ENCODE measurements at places on chromosomes 1 and 21. TPM values are rescaled to one million over a fixed set of nuclear protein-coding genes. Genes with fewer than 3 reads are reported as not detected.

DNA sequence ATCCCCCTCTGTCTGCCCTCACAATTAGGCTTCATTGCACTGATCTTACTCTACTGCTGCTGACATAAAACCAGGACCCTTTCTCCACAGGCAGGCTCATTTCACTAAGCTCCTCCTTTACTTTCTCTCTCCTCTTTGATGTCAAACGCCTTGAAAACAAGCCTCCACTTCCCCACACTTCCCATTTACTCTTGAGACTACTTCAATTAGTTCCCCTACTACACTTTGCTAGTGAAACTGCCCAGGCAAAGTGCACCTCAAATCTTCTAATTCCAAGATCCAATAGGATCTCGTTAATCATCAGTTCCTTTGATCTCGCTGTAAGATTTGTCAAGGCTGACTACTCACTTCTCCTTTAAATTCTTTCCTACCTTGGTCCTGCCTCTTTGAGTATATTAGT lies 5.9 kb upstream of the CDC20 start:
- DNase-seq: no peak

DNA sequence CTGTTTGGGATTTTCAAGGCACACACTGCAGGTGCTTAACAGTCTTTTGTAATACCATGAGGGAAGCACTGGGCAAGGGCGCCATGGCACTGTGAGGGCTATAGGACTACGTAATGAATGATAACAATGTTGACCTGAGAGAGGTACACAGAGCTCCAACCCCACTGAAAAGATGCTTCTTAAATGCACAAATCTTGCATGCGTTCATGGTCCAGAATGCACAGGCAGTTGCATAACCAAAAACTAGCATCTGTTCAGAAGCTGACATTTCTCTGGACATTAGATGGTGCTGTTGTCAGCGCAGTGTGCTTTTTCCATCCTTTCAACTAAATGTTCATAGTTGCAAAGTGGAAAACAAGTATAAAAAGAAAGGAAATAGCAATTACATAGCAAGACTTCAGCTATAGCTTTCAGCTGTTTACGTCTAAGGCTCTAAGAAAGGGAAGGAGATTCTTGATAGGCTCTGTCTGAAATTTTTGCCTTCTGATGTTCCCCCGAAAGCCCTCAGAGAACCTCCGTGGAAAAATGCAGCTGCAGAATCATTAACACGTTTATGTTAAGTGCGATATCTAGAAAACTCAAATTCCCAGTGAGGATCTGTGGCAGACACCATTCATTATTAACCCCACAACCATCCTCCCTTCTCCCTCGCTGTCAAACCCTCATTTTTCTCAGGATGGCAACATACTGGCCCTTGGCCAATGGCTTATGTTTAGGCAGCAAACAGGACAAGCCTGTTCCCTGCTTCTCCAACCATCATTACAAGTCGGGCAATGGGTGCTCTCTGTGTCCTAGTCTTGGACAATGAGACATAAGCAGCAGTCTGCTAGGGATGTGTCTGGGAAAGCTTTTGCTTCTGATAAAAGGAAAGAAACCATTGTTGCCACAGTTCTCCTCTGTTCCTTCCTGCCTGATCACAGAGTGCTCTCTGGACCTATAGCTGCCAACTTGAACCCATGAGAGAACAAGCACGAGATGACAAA lies 8.2 kb upstream of the TARBP1 start:
- no peak for DNase-seq

- DNase-seq: no peak
Measured at GRCh38 chr1:172898866-172899265, 151.9 kb downstream of the TNFSF18 start.

GRCh38 chr21:15095326-15095725 lies 30.5 kb upstream of the NRIP1 start:
- no peak for DNase-seq

GRCh38 chr1:200627575-200628222 lies 7.1 kb upstream of the KIF14 start:
- DNase-seq: no peak

GRCh38 chr1:76209238-76209637 lies 134.7 kb downstream of the ST6GALNAC3 start:
- no peak for DNase-seq

GRCh38 chr1:101388904-101389546 lies 152.2 kb downstream of the S1PR1 start:
- no peak for DNase-seq

DNA sequence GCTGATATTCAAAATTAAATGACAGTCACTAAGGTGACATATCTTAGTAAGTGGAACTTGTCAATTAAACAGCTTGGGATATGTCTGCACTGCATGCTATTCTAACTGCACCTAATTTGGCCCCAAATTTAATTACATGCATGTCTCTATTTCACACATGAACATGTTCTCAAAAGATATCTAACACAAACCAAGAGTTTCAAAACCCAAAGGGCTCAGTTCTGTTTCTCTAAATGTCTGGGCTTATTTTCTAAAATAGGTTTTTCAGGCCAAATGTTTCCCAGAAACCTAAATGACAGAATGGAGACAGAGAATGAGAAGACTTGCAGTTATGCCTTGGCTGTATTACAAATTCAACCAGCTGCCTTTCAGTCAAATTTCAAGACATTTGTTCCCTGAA lies 11.3 kb downstream of the RAB29 start:
- DNase-seq: no peak

DNA sequence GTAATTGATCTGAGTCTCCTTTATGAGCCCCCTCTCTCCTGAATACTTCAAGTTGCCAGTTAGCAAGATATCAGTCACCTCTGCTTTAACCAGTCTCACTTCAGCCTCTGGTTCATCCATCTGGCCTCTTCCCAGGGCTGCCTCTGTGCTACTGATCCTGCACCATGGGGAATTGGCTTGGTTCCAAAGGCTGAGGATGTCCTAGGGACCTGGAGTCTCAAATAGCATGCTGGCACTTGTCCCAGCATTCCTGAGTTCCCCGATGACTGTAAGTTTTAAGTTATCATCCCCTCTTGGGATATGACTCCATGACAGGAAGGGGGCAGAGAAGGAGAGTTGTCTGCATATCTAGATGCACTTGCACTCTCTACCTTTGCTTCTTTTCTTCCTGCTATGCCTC lies 252.0 kb downstream of the PTBP2 start:
- no peak for DNase-seq

DNA sequence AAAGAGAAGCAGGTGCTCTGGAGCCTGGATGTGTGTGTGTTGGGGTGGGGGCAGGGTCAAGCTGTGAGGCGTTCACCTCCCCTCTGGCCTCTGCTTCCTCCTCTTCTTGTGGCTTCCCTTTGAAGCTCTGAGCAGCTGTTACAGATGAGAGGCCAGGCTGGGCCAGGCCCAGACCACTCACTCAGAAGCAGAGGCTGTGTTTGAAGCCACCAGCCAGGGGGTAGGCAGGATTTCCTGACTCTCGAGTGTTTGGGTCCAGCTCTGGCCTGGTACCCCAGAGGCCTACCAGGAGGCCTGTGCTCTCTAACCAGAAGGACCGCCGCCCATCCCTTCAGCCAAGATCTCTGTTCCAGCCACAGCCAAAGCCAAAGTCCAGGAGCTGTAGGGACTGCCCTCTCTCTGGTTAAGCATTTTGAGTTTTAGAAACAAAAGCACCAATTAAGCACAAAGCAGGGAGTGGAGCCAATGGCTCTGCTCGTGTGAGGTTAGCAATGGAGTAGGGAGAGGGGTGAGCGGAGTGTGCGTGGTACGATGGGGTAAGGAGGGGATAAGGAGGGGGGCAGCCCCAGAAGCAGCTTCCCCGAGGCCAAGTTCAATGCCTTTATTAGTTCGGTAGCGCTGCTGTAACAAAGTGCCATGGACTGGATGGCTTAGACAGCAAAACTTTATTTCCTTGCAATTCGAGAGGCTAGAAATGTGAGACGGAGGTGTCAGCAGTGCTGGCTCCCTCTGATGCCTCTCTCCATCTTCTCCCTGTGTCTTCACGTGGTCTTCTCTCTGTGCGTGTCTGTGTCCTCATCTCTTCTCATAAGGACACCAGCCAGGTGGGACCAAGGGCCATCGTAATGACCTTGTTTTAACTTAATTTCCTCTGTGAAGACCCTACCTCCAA lies 20.5 kb downstream of the RCSD1 start:
- DNase-seq: no peak

GRCh38 chr21:42040411-42041180 lies 30.4 kb upstream of the ZBTB21 start:
- DNase-seq: no peak

DNA sequence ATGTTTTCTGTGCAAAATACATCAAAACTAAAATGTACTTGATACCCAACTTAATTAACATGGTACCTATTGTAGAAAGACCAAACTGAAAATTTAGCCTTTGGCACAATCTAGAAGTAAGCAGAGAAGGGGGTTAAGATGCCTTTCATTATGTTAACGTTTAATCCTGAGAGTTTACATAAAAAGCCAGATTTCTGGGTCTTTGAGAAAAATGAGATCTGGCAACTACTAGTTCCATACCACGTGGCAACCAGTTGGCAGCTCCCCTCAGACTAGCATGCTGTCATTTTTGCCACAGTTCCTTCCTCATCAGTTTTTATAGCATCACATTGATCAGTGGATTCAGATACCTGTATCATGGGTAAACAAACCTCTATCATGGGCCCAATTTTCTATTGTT lies 1.5 kb downstream of the RO60 start:
- DNase-seq: no peak

DNA sequence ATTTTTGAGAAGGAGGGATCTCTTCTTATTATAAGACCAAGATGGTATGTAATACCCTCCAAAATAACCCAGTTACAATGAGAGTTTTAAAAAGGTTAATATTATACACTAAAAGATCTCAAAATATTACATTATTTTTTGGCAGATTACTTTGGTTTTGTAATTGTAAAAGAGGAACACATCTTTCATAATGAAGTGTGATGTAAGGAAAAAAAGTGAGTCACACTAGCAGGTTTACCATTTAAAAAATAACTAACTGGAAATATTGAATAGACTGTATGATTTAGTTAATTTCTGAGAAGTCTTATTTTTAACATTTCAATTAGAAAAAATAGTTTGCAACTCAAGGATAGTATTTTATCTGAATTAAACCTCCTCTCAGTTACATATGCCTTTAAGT lies 1.1 kb downstream of the F5 start:
- DNase-seq: no peak

DNA sequence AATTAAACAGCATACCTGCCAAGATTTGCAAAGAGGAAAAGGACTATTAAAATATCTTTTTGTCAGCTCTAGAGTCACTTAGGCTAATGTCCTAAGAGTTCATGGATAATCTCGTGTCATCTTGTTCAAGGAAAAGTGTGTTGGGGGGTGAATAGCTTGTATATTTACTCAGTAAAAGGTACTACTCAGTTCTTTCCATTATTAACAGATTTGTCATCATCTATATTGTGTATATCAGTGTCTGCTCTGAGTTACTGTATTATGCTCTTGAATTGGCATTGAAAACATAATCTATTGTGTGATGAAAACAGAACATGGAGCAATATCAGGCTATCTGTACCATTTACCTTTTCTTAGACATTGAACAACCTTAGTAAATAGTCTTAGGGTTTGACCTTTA lies 41.9 kb downstream of the SMG7 start:
- DNase-seq: no peak

DNA sequence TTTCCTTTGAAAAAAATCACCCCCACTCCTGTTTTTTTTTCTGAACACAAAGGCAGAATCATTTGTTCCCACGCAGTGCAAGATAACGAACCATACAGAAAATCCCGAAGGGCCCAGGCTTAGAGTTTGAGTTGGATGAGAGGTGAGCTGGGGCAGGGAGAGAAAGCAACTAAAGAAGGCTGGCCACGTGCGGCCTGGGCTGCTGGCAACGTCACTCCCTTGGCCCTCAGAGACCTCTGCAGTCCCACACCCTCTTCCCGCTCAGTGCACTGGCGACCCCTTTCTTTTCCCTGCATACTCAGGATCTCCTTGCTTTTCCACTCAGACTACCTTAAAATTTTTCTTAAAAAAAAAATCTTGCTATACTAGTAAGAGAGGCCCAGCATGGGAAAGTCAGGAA lies 28.2 kb upstream of the CRNN start:
- DNase-seq: no peak

GRCh38 chr1:91750398-91750996 lies 135.5 kb downstream of the TGFBR3 start:
- no peak for DNase-seq

DNA sequence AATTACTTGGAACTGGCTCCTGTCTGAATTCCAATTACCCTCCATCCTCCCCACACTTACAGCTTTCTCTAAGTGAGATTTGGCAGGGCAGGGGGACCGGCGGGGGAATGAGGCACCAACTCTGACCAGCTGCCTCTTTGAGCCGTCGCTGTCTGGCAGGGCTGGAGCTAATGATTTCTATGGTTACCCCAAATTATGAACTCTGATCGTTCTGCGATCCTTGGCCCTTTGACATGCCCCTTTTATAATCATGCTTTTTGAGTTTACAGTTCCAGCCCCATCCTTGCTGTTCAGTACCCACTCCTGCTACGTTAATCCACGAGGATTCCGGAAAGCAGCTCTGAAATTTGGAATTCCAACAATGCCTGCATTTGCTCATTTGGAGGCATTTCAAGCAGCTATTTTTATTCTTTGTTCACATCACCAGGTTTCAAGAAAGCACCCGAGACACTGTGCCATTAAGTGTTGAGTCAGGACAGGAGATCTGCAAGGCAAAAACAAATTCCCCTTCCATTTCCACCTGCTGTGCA lies 54.6 kb upstream of the LBR start:
- DNase-seq: peak; percentile 31

DNA sequence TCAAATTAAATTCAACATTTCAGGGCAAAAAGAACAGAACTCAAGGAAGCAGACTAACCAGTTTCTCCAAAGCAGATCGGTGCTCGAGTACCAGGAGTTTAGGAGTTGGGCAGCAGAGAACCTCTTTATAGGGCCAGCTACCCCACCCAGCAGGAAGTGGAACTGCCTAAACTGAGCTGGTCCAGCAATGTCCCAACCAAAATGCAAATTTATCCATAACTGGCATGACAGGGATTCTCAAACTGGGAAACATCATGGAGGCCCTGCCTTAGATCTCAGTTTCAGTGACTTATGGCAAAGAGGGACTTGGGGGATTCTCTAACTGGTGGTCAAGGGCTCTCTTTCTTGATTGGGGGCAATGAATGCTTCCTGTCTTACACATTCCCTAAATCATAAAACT lies at the start of gene SPRR2B:
SPRR2B (minus strand) TSS at position 101 of the 400 bp plus-strand sequence. CDS start 772 bp downstream, outside the sequence.
- DNase-seq: no peak

The KRTAP21-2 gene
- not detected for polyA plus RNA-seq

The ST6GALNAC5 gene
- 9.2 TPM for polyA plus RNA-seq

The BTBD19 gene
- 1.1 TPM for polyA plus RNA-seq

The XCL1 gene
- polyA plus RNA-seq: 0.39 TPM

Measured in H1 (cell line).